CD4-positive, alpha-beta T cell treated with Interferon gamma for 1 hour (primary cell): ENCODE measurements at places on chromosomes 16 and 17.

DNA sequence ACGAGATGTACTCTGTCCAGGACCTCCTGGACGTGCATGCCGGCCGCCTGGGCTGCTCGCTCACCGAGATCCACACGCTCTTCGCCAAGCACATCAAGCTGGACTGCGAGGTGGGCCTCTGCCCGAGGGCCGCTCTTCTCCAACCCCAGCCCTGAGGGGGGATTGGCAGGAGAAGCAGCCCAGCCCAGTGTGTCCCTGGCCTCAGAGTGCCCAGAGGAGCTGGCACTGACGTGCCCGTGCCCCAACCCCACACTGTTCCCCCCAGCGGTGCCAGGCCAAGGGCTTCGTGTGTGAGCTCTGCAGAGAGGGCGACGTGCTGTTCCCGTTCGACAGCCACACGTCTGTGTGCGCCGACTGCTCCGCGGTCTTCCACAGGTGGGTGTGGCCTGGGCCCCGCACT, 15.6 kb downstream of the DEF8 start:
- DNase-seq: no peak

DNA sequence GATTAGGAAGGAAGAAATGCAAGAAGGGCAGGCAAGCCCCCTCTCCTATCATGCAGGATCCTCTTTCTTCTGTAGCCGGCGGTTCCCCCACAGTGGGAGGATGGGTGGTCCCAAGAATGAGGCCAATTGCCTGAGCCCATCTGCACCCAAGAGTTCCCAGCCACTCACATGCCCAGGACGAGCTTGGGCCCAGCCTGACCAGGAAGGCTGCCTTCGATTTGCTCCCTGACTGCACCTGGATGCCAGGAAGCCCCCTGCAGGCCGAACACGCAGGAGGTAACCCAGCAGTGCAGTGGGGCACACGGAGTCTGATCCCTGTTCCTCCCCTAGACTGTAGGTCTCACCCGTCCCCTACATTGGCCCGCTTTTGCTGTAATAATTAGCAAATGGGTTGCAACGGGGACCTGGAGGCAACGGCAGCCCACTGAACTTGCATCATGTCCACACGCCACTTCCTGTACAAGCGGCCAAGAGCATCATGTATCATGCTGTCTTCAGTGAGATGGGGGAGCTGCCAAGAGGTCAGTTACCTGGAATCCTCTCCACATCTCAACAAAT, 67.5 kb downstream of the AMFR start:
- no peak for DNase-seq

DNA sequence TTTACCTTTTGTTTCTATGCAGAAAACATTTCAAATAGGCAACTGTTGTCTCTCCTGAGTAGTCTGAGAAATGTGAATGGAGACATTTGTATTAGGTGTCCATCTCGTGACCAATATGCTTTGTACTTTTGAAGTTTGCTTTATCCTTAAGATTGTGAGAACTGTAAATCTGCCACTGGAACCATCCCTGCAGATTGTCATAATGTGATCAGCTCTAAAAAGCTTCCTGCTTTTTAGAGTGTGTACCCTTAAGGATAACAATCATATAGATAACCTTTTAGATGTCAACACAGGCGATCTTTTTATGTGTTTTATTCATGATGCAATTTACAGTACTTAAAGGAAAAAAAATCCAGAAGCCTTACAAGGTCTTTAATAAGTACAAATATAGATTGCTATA, 63.5 kb downstream of the PRKCA start:
- DNase-seq: no peak

- DNase-seq: no peak
Measured at GRCh38 chr16:86515413-86515776, 5.1 kb downstream of the FOXF1 start.

DNA sequence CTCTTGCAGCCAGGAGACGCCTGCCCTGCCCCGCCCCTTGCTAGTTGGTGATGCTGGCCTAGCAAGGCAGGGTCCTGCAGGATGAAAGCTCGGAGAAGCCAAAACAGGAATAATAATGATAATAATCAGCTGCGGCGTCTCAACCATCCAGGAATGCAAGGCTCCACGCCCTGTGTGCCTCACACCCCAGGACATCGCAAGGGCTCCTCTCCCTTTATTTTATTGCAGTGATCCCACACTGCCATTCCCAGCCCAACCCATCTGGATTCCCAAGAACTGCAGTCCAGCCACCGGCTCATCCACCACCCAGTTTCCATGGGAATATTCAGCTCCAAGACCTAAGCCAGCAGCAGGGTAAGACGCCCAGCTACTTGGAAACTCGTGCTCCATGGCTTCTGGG, 21.0 kb upstream of the ZNF652 start:
- DNase-seq: no peak

GRCh38 chr17:71437166-71437565, 683.7 kb upstream of the SOX9 start:
- no peak for DNase-seq

DNA sequence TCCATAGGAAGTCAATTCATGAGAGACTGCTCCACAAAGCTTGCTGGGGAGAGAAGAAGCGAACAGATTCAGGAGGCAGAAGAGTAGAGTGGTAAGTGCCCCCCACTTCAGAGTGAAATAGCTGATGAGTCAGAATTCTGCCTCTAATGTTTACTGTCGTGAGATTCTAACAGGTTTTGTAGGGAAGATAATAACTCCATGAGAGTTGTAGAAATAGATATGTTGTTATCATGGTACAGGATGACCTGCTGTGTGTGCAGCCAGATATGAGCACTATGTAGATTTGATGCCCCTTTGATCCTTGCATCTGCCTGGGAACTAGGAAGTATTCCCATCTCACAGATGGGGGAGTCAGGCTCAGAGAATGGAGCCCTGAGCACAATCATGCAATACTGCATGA, 502.4 kb upstream of the CDH11 start:
- DNase-seq: no peak

- no peak for DNase-seq
Measured at GRCh38 chr17:39643271-39643670, 6.3 kb downstream of the STARD3 start.

- no peak for DNase-seq
Measured at GRCh38 chr16:65373097-65373496, 251.2 kb upstream of the CDH11 start.
